ENCODE measurements at places on chromosomes 4 and X. TPM values are rescaled to one million over a fixed set of nuclear protein-coding genes. Genes with fewer than 3 reads are reported as not detected.
A peak's percentile ranks its signal among the peaks of the same experiment; 100 is the strongest.

- no peak overlapping the region for H3K27ac ChIP-seq
- H3K27me3 ChIP-seq, result peaks cover 10% of the 10 kb centered on the region
- peaks cover 3% of the 10 kb centered on the region for H3K4me1 ChIP-seq
- H3K36me3 ChIP-seq, result no peaks in the 10 kb centered on the region
Observed at GRCh38 chr4:788636-789297, 37.2 kb downstream of the CPLX1 start.

GRCh38 chr4:159188646-159189045 is 85.8 kb downstream of the RAPGEF2 start:
- H3K27me3 ChIP-seq, result no peaks in the 10 kb centered on the region
- H3K4me3 ChIP-seq, result no peak overlapping the region
- peaks cover 1% of the 10 kb centered on the region for H3K36me3 ChIP-seq
- no peak for DNase-seq
- H3K27ac ChIP-seq, result no peak overlapping the region
- H3K4me1 ChIP-seq, result peaks cover 13% of the 10 kb centered on the region

DNA sequence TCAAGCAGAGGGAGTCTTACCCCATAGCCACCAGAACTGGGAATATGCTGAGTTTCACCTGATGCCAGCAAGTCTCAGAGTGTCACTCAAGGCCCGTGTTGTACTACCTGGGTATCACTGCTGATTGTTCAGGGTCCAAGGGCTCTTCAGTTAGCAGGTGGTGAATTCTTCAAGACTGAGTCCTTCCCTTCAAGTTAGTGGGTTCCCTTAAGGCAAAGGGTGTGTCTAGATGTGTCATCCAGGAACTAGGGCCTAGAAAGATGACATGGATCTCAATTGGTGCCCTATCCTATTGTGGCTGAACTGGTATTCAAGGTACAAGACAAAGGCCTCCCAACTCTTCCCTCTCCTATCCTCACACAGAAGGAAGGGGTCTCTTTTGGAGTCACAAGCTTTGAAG is 159.9 kb upstream of the DIPK2B start:
- no peaks in the 10 kb centered on the region for H3K27me3 ChIP-seq
- peaks cover 7% of the 10 kb centered on the region for H3K4me1 ChIP-seq
- no peak overlapping the region for H3K4me3 ChIP-seq
- no peaks in the 10 kb centered on the region for H3K36me3 ChIP-seq

DNA sequence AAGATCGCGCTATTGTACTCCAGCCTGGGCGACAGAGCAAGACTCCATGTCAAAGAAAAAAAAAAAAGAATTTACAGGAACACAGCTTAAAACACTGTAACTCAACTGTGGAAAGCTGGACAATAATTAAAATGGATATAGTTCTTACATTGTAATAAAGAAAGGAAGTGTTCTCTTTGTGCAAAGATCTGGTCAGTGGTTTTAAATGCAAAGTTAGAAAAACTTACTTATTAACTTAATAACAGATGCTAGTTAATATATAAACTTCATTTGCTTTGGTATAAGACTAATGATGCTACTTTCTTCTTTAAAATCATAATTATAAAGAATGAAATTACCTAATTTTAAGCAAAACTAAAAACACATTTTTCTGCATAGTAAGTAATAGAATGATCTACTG is 2024.1 kb upstream of the TENM3 start:
- H3K36me3 ChIP-seq, result no peaks in the 10 kb centered on the region
- H3K4me3 ChIP-seq, result no peak overlapping the region
- no peak for DNase-seq
- H3K4me1 ChIP-seq, result no peaks in the 10 kb centered on the region

DNA sequence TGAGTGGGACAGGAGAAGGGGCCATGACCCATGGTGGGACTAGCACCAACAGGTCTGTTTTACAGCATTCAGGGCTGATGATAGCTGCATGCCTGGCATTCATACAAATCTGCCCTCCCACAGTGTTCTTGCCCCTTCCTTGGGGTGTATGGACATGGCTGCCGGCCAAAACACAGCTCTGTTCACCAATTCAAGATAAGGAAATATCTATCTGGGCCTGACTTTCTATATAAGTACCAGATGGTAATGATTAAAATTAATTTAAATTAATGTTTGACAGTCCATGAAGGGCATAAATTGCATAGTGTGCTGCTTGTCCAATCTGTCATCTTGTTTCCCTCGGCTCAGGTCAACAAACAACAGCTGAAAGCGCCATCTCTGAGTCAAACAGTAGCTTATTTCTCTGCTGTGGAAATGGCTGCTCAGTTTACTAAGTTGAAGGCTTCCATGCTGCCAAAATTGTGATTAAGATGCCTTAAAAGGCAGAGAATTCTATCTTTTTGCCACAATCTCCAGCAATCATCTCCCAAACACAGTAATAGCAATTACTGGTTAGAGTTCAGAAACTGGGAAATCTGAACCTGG is 67.0 kb upstream of the TSPAN7 start:
- no peaks in the 10 kb centered on the region for H3K4me1 ChIP-seq
- H3K4me3 ChIP-seq, result no peak overlapping the region
- no peaks in the 10 kb centered on the region for H3K36me3 ChIP-seq
- no peak for DNase-seq
- H3K27me3 ChIP-seq, result peaks cover 2% of the 10 kb centered on the region

DNA sequence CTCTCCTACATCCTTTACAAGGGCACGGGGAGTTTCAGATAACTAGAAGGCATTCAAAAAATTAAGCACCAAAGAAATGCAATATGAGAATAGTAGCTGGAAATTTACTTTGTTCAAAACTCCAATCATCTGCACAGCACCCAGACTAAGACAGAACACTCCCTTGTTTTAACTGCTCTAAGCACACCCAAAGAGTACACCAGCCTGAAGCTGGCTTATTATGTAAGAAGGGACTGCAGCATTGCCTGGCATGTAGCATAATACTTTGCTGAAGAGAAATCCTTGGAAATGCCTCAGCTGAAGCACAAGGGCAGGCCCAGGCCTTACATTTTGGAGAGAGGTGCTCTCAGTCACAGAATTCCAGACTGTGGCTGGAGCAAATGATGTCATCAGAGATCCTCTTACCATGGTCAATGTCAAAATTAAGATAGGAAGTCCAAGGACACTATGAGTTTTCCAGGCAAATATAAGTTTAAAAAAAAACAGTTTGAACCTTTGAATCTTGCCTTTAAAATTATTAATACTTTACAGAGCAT is 14.8 kb downstream of the ARHGEF6 start:
- no peak for DNase-seq
- H3K27ac ChIP-seq, result no peak overlapping the region
- peaks cover 22% of the 10 kb centered on the region for H3K4me1 ChIP-seq
- no peaks in the 10 kb centered on the region for H3K27me3 ChIP-seq

GRCh38 chr4:89042055-89042454 is 14.9 kb downstream of the FAM13A start:
- H3K27me3 ChIP-seq, result no peaks in the 10 kb centered on the region
- H3K36me3 ChIP-seq, result peaks cover 2% of the 10 kb centered on the region
- H3K4me1 ChIP-seq, result peaks cover 4% of the 10 kb centered on the region
- no peak overlapping the region for H3K27ac ChIP-seq
- H3K4me3 ChIP-seq, result no peak overlapping the region

DNA sequence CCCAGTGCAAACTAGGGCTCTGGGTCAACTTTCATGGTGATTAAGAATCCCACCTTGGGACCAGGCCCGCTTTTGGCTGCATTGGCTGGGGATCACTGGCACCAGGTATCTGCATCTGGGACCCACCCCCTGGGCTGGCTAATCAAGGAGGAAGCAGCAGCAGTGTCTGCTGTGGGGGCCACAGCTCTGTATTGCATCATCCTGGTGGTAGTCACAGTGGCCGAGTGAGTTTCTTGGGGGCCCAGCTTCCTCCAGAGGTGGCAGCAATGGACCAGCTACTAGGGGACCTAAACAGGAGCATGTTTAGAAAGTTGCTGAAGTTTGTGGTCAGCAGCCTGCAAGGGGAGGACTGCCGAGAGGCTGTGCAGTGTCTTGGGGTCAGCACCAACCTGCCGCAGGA is 15.7 kb downstream of the LNX1 start:
- H3K4me1 ChIP-seq, result peaks cover 23% of the 10 kb centered on the region
- H3K4me3 ChIP-seq, result no peak overlapping the region
- H3K36me3 ChIP-seq, result no peaks in the 10 kb centered on the region
- H3K27ac ChIP-seq, result no peak overlapping the region
- no peaks in the 10 kb centered on the region for H3K27me3 ChIP-seq

DNA sequence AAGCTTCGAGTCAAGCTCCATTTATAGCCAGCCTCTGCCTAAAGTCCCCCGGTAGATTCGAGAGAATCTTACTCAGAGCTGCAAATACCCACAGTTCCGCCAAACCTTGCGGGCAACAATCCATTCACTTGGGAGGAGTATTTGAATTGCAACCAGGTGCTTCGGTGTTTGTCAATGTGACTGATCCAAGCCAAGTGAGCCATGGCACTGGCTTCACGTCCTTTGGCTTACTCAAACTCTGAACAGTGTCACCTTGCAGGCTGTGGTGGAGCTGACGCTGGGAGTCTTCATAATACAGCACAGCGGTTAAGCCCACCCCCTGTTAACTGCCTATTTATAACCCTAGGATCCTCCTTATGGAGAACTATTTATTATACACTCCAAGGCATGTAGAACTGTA is 11.2 kb downstream of the CD40LG start:
- H3K27me3 ChIP-seq, result no peaks in the 10 kb centered on the region
- no peak for DNase-seq
- no peak overlapping the region for H3K27ac ChIP-seq
- H3K4me1 ChIP-seq, result no peaks in the 10 kb centered on the region
- no peak overlapping the region for H3K4me3 ChIP-seq

GRCh38 chrX:115311601-115312001 is 22.1 kb downstream of the LUZP4 start:
- H3K27me3 ChIP-seq, result no peaks in the 10 kb centered on the region
- DNase-seq, result no peak
- no peak overlapping the region for H3K27ac ChIP-seq
- H3K36me3 ChIP-seq, result no peaks in the 10 kb centered on the region

DNA sequence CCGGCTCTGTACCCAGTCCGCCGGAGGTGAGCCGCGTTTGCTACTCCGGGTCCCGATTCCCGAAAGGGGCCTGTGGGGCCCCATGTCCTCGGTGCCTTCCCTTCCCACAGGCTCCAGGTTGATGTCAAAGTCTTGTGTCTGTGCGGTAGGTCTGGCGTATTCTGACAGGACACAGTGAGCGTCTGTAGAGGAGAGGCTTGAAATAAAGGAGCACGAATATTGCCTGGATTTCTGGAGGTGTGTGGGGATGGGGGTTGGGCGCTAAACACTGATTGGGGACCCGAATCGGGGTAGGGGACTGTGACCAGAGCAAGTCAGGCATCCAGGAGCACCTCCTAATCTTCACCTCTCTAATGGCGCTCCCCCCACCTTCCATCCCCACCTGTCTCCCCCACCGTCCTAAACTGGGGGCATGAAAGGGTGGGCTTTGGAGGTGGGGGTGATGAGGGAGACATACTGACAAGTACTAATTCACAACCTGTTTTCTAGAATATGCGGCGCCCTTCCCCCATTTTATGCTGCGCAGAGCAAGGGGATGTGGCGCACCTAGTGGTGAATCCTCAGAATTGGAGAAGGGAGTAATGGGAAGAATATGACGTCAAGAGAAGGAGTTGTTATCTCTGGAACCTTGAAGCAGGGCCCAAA is 855 bp downstream of the GPRASP2 start:
- H3K27me3 ChIP-seq, result no peaks in the 10 kb centered on the region
- peak overlapping the region; percentile 65 for H3K27ac ChIP-seq
- no peaks in the 10 kb centered on the region for H3K36me3 ChIP-seq
- DNase-seq, result no peak
- H3K4me3 ChIP-seq, result peak overlapping the region; percentile 82

ZNF81 gene
- 15.8 TPM for total RNA-seq

FAM149A gene
- 5.4 TPM for total RNA-seq

MAP9 gene
- 14.0 TPM for total RNA-seq

LANCL3 gene
- 0.05 TPM for total RNA-seq

All from chondrocyte (in vitro differentiated cells).